ENCODE measurements at places on chromosomes 7 and 10.

DNA sequence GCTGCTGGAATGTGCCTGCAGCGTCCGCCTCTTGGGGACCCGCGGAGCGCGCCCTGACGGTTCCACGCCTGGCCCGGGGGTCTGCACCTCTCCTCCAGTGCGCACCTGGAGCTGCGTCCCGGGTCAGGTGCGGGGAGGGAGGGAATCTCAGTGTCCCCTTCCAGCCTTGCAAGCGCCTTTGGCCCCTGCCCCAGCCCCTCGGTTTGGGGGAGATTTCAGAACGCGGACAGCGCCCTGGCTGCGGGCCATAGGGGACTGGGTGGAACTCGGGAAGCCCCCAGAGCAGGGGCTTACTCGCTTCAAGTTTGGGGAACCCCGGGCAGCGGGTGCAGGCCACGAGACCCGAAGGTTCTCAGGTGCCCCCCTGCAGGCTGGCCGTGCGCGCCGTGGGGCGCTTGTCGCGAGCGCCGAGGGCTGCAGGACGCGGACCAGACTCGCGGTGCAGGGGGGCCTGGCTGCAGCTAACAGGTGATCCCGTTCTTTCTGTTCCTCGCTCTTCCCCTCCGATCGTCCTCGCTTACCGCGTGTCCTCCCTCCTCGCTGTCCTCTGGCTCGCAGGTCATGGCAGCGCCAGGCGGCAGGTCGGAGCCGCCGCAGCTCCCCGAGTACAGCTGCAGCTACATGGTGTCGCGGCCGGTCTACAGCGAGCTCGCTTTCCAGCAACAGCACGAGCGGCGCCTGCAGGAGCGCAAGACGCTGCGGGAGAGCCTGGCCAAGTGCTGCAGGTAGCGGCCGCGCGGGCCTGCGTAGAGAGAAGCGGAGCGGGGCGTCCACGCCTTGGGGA, 645 bp downstream of the SLC26A4 start:
- DNase-seq: peak; percentile 63

DNA sequence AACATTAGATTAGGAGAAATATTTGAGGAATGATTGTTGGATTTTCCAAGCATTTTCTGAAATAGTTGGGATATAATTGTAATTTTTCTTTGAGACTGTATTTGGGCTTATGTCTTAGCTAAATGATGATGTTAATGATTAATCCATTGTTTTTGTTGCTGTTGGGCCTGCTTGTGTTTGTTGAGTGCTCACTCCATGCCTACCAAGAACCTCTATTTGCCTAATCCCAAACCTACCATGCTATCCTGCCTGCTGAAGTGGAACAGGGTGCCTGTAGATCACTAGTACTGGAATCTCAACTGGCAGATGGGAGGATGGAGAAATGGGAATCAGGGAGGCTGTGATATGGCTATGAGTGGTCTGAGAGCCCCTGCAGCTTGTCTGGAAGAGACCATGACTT, 565.5 kb downstream of the SORCS3 start:
- no peak for DNase-seq

DNA sequence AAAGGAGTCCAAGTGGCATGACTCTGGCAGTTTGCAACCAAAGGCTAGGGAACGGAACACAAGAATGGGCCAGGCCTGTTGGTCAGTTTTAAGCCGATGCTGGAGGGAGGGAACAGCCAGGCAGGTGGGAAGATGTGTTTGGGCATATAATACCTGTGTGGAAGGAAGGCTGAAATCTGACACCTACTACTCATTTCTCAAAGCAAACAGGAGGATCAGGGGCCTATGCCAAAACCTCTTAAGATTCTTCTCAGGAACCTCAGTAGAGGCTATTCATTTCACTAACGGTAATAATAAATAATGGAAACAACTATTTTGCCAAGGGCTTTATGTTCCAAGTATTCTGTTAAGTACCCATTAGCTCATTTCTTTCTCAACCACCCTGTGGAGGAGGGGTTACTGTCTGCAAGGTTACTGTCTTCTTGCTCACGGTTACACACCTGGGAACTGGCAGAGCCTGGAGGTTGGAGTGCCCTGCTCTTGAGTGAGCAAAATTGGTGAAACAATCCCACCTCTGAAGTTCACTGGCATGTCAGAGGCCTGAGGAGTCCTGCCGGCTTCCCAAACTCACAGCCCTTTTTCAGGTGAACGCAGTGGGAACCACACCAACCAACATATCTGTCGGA, 35.5 kb downstream of the GOT1 start:
- DNase-seq: no peak

GRCh38 chr10:104304927-104305326, 33.3 kb downstream of the ITPRIP start:
- no peak for DNase-seq

DNA sequence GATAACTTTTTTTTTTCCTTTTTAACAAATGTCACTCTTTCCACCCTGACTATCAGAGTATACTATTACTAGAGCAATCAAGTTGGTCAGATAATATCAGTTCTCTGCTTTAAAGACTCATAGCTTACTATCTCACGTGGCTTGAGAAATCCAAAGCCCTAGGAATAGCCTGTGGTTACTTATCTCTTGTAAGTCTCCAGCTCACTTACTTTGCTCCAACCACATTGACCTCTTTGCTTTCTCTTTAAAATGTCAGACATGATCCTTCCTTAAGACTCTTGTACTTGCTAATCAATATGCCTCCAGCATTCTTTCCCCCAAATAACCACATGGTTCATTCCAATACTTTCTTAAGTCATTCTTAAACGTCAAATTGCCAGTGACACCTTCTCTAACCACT, 1292.2 kb downstream of the REEP3 start:
- DNase-seq: no peak

- no peak for DNase-seq
Observed at GRCh38 chr10:27799046-27799445, 53.4 kb upstream of the MKX start.

DNA sequence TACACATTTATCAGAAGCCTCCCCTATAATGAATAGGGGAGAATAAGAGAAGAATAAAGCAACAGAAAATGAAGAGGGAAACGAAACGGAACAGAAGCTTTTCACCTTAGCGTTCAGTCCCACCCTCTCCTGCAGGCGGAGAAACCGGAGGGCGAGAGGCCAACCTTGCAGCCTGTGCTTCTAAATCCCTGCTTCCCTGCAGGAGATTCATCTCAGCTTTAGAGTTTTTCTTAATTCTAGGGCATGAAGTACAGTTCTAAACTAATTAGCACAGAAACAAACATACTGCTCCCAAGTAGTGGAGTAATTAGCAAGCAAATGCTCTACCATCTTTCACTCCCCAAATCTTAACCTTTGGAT, 107.2 kb downstream of the CUBN start:
- no peak for DNase-seq

GRCh38 chr7:114922026-114922651, at the start of gene MDFIC:
MDFIC (plus strand) TSS chr7:114922094; CDS start chr7:114923034, 940 bp downstream.
- DNase-seq: peak; percentile 64

- DNase-seq: no peak
Observed at GRCh38 chr10:48305905-48306264, 592 bp upstream of the MAPK8 start.

- no peak for DNase-seq
Observed at GRCh38 chr7:156659961-156660360, 19.4 kb downstream of the RNF32 start.

GRCh38 chr7:39530971-39531370, 35.2 kb upstream of the YAE1 start:
- no peak for DNase-seq
